Upper lobe of right lung (tissue), 1 donor: ENCODE measurements at places on chromosomes 3 and 15. TPM values are rescaled to one million over a fixed set of nuclear protein-coding genes. Genes with fewer than 3 reads are reported as not detected.

GRCh38 chr15:40769274-40770146 is at the start of gene C15orf62:
TSS of gene C15orf62 (plus strand) at chr15:40769980. CDS start at chr15:40770496, 516 bp downstream.
- peak; percentile 76 for DNase-seq

GRCh38 chr15:85759376-85759775 is 35.3 kb downstream of the KLHL25 start:
- DNase-seq: no peak

DNA sequence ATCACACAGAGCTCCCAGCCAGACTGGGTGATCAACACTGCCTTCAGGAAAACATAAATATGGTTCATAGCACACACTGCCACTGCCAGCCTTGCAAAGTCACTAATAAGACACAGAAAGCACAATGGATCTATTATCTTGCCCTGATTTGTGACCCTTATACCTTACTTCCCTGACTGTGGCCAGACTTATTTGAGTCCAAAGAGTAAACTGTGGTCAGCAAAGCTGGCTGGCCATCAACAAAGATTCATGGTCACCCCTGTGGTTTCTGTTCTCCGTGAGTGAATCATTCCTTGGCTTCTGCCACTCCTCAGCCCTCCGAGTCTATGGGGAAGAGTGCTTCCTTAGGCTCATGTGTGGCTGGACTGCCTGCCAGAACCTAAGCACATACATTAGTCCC is 437.7 kb downstream of the RAP2B start:
- DNase-seq: no peak

DNA sequence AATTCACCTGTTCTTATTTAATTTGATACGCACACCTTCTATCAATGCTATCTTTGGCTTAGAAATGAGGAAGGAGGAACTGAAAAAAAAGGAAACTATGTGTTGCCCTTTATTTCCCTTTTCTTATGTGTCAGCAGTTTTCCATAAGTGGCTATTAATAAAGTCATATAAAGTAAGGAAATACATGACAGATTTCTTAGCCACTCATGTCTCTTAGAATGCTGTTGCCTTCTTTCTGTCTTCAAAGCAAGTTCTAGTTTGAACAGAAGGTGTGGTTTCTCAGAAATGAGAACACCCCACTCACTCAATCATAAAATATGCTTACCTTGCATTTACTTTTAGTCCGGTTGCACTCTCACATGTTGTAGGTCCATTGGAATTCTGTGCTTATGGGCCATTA is 640.5 kb upstream of the GRM7 start:
- DNase-seq: no peak

- DNase-seq: no peak
These were observed 76.2 kb downstream of the TGFBR2 start for GRCh38 chr3:30682434-30683155.

DNA sequence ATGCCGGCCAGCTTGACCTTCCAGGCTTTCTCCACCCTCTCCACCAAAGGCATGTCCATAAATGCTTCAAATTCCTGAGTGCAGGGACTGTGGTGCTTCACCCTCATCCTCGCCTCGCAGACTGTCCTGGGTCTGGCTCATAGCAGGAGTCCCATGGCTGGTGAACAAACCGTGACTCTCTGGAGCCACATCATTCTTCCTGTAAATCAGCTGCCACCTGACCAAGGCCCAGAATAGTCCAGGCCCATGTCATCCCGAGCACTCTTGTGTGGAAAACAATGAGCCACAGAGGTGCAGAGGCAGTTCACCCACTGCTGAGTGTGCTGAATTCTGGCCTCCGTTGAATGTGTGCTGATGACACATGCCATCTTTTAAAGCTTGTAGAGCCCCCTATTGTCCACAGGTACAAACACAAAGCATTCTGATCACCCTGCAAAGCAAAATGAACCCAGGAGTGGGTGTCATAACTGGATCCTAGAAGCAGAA is 68.6 kb downstream of the ABHD5 start:
- no peak for DNase-seq

DNA sequence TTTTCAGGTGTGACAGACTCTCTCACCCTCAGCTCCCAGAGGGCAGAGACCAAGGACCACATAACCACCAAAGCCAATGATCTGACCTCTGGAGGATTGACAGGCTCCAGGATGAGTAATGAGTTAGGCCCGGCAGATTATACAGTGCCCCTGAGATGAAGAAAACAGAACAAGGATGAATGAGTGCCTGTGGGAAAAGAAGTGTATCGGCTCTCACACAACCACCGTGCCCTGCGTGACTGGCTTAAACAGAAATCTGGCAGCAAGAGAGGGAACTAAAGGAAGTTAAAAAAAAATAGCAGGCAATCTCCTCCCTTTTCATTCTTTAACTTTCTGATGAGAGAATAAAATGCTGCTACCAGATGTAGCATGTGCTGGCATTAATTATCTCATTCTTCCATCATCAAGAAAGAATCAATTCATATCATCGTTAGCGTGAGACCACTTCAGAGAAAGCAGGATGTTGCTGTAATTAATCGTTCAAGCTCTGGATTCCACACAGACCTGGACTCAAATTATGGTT is 227.5 kb upstream of the COL8A1 start:
- DNase-seq: no peak

DNA sequence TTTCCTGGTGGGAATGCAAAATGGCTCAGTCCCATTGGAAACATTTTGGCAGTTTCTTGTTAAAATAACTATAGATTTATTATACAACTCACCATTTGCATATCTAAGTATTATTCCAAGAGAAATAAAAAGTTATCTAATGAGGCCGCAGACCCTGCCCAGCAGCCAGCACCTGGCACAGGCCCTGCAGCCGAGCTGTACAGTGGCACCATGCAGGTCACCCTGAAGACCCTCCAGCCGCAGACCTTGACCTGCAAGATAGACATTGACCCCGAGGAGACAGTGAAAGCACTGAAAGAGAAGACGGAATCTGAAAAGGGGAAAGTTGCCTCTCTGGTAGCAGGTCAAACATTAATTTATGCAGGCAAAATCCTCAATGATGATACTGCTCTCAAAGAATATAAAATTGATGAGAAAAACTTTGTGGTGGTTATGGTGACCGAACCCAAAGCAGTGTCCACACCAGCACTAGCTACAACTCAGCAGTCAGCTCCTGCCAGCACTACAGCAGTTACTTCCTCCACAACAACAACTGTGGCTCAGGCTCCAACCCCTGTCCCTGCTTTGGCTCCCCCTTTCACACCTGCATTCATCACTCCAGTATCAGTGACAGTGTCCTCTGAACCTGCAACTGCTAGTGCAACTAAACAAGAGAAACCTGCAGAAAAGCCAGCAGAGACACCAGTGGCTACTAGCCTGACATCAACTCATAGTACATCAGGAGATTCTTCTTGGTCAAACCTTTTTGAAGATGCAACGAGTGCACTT is 113.5 kb upstream of the SATB1 start:
- DNase-seq: no peak

GRCh38 chr3:183579967-183580900 is 24.7 kb upstream of the KLHL6 start:
- no peak for DNase-seq

- DNase-seq: no peak
These were observed 17.7 kb downstream of the RPL22L1 start for GRCh38 chr3:170852324-170852723.

DNA sequence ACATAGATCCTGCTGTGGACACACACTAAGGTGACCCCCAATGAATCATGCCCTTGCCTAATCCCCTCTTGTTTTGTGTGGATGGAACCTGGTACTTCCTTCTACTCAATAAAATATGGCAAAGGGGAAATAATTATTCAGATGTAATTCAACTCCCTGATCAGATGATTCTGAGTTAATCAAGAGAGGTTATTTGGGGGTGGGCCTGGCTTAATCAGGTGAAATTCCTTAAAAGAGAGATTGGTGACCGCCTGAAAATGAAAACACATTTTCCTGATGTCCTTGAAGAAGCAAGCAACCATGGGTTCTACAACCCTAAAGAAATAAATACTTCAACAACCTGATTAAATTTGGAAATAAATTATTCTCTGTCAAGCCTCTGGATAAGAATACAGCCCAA is 8.3 kb upstream of the SLITRK3 start:
- no peak for DNase-seq

DNA sequence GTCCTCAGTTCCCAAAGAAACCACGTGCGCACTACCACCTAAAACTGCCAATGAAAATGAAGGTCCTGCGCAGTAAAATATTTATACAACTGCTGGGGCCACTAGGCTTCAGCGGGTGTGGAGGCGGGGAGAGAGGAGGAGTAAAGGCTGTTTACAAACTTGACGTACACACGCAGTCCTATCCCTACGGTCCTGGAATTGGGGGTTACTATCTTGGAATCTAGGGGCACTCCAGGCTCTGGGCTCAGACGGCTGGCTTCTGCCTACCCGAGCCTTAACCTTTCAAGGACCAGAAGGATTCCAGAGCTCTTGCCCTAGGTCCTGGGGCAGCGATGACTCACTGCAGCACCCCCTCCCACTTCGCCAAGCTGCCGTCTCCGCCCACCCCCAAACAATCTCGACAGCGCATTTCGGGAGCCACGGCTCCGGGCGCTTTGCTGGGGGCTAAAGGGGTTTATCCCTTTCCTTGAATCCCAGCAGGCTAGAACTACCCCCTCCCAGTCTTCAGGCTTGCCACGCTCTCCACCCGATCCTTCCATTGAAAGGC is 3.0 kb downstream of the ADAMTS9 start:
- DNase-seq: peak; percentile 76

DNA sequence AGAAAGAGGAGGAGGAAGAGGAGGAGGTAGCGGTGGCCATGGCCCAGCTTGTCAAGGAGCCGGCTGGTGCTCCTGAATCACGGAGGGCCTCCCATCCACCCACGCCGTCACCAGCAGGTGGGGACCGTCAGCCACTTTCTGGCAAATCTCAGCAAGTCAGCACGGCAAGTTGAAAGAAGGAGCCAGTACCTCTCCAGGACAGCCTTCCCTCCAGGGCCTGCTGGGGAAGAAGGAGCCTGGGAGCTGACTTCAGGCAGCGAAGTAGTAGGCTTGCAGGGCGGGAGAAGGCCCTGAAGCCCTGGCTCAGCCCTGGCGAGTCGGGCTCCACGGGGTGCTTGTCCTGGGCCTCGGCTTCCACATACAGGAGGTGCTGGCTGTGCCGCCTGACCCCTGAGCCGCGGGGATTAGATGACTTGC is 99.2 kb upstream of the TRPM1 start:
- peak; percentile 92 for DNase-seq

GRCh38 chr3:59289831-59290230 is 240.0 kb upstream of the CFAP20DC start:
- no peak for DNase-seq

- DNase-seq: peak; percentile 86
These were observed at the start of gene PYGO1 for GRCh38 chr15:55588070-55588814. TSS of gene PYGO1 (minus strand) at chr15:55588345. CDS start at chr15:55587883, 462 bp downstream.

- no peak for DNase-seq
These were observed 41.9 kb upstream of the FAH start for GRCh38 chr15:80110920-80111319.

GRCh38 chr15:74837482-74838136 is 5.3 kb downstream of the ULK3 start:
- no peak for DNase-seq

- DNase-seq: no peak
These were observed 45.7 kb downstream of the WDR76 start for GRCh38 chr15:43872416-43873020.

GRCh38 chr15:69909719-69910444 is 187.8 kb downstream of the TLE3 start:
- DNase-seq: no peak

DNA sequence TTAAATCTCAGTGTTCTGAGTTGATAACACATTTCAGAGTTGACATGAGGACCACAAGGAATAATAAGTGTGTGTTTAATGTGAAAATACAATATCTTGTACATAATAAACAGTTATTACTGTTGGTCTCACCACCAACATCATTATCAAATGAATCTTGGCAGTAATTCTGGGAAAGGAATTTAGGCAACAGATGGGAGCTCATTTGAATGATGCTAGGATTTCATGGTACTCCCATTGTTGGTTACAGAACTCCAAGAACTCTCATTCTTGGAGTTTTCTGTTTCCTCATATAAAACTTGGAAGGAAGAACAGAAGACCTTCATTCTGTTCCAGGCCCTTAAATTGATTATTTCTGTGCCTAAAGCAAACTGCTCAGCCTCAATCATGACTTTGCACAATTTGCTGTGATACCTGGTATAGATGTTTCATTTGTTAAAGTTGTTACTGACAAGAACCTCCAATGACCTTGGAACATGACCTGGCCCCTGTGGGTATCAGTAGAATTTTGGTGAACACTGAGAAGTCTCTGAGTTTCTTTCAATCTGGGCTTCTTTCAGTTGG is 385.8 kb downstream of the LPP start:
- DNase-seq: no peak

- DNase-seq: peak; percentile 93
These were observed 36.4 kb upstream of the TRIM71 start for GRCh38 chr3:32781211-32781968.

DNA sequence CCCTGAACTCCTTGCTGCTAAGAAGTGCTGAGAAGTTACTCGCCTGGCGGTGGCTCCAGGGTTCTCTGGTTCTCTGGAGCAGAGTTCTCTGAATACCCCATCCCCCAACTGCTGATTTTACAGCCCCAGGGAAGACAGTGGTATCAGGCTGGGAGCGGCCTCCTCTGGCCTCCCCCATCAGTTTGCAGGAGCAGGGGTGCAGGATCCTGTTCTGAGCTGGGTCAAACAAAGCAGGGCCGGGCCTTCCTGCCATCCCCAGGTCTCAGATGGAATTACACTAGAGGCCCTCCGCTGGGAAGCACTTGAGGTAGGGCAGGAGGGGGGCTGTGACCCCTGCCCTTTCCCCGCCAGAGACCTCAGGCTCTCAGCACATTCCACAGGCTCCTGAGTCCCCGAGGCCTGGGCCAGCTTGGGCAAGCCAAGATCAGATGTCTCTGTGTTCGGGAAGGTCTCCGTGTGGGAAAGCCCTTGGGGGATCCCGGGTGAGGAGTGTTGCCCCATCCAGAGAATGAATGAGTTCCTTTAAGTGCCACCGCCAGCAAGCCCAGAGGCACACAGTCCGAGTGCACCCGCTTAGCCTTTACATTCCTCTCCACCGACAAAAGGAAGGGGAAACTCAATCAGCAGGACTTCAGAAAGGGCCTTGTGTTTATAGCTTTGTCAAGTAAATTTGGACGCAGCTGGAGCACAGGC is 149.9 kb downstream of the LRRK1 start:
- DNase-seq: no peak

GRCh38 chr3:169657351-169658124 is 6.0 kb downstream of the MECOM start:
- no peak for DNase-seq

DNA sequence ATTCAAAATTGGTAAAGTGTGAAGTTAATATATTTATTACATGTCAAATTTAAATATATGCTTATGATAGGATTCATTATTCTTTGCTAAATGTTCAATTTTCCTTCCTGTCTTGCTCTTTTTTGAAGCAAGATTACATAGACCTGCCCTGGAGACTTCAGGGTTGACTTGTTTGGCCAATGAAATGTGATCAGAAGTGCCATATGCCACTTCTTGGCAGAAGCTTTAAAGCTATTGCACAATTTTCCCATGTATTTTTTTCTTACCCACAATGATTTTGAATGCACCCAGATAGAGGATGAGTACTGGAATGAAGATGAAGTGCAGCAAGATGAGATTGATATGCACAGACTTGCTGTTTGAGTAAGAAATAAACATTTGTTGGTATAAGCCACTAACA is 406.3 kb upstream of the BCHE start:
- no peak for DNase-seq

SOX2 gene
- 0.20 TPM for total RNA-seq

MESP2 gene
- total RNA-seq: not detected

WDR93 gene
- not detected for total RNA-seq

RETNLB gene
- not detected for total RNA-seq

SCAMP2 gene
- total RNA-seq: 115 TPM

AHSG gene
- total RNA-seq: not detected

CRABP1 gene
- total RNA-seq: not detected

SAMD7 gene
- not detected for total RNA-seq

ANKUB1 gene
- total RNA-seq: not detected

C2CD4A gene
- 0.14 TPM for total RNA-seq

LYZL4 gene
- not detected for total RNA-seq
